Activated effector memory CD4-positive, alpha-beta T cell treated with anti-CD3 and anti-CD28 coated beads, Interleukin-2, amount 50 U/mL, for 16 hours (primary cell): ENCODE measurements at places on chromosomes 4 and X.

DNA sequence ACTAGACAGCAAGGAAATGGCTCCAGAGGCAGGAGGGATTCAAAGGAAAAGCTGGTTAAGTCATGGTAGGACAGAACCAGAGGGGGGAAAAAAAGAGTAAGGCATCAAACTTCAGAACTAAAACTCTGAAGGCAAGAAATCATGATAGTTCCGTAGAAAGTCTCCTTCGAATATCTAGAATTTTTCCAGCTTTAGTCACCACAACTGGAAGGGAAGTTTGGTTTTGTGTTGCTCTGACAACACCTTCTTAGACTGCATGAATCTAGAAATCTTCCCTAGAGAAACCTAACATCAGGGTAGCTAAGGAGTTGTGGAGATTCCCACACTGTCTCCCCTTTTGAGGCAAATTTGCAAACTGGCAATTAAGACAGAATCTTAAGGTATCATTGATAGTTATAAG is 33.7 kb downstream of the AMMECR1 start:
- DNase-seq: no peak

- no peak for DNase-seq
Observed at GRCh38 chr4:183431614-183432013, 12.8 kb upstream of the CDKN2AIP start.

DNA sequence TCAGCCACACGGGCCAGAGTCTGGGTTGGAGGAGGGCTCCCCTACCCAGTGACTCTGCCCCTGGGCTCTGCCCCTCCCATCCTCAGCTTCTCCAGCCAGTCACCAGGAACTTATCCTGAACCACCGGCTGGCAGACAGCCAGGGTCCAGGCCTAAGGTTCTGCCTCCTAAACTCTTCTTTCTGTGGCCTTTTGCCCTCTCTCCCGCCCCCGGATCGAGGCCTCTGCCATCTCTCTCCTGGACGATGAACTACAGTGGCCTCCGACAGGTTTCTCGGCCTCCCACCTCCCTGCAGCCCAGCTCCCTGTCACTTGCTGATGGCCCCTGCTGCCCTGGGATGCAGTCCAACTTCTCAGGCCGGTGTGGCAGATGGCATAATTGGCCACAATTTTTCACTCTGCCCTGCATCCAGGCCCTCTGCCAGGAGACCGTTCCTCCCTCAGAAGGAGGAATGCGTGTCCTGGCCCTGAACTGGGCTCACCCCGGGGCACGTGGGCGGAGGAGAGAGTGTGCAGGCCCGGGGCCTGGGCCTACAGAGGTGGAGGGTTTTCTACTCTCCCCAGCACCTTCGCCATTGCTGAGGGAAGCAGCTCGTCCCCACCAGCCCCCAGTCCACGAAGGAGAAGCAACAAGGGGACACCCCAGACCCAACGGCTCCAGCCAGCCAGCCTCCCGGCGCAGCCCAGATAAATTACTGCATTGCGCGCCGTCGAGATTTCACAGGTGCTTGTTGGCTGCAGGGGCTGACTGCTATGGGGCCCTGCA is 81.9 kb upstream of the LRPAP1 start:
- peak; percentile 28 for DNase-seq

GRCh38 chr4:123750044-123750443 is 353.4 kb downstream of the SPRY1 start:
- no peak for DNase-seq

DNA sequence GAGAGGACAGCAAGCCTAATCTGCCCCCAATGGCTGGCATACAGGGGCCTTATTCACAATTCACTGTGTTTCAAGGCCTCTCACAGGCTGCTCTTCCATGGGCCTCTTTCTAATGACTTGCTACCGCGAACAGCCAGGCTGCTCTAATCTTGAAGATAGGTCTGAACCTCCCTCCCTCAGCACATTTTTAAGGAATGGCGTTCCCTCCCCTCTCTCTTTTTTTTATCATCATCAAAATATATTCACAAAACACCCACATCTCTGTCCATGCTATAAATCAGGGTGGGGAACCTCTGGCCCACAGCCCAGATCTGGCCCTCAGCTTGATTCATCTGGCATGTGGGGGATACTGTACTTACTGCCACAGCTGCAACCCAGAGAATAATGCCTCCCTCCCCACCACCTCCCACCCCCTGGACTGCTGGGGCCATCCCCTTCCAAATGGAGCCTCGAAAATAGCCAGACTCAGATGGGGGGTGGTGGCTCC is 76.2 kb upstream of the PLAC1 start:
- DNase-seq: no peak

DNA sequence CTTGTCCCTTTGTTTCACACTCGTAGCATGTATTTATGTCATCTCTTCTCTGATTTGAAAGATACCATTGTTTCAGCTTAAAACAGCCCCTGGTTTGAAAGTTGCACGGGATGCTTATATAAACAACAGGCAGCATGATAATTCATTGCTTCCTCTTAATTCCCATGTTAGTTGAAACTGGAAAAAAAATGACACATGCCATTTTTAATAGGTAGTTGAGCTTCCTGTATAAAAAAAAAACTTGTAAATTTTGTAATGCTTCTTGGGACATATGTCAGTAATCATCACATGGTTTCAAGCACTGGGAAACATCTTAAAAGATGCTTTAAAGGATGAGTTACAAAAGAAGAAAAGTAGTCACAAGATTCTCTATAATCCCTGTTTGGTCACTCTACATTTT is 243.0 kb downstream of the PALLD start:
- no peak for DNase-seq

GRCh38 chr4:177519481-177520260 is 77.4 kb upstream of the AGA start:
- no peak for DNase-seq

DNA sequence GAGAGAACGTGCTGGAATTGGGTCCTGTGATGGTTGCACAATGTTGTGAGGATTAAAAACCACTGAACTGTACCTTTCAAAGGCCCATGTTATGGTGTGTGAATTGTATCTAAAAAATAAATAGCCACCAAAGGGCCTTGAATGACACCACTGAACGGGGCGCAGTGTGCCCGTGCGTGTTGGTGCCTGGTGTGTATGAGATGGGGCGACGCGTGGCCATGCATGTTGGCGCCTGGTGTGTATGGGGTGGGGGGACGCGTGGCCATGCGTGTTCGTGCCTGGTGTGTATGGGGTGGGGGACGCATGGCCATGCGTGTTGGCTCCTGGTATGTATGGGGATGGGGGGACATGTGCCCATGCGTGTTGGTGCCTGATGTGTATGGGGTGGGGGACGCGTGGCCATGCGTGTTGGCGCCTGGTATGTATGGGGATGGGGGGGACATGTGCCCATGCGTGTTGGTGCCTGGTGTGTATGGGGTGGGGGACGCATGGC is 66.6 kb upstream of the HELT start:
- no peak for DNase-seq

GRCh38 chr4:67554096-67554495 is 4.4 kb upstream of the STAP1 start:
- DNase-seq: no peak

DNA sequence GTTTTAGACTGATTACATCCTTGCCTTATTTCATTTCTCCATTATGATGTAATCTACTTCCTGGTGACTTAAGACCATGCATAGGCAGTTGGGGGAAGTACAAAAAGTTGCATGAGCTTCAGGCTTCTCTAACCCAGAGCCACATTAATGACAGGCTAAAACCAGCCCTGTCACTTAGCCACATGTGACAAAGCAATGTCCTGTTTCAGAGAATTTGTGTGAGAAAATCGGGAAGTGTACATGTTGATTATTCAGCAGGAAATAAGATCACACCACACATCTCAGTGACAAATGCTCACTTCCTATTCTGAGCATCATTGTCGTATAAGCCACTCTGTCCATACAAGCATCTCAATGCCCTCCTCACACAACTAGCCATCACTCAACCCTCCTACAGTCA is 98.5 kb upstream of the MAGEB16 start:
- no peak for DNase-seq

DNA sequence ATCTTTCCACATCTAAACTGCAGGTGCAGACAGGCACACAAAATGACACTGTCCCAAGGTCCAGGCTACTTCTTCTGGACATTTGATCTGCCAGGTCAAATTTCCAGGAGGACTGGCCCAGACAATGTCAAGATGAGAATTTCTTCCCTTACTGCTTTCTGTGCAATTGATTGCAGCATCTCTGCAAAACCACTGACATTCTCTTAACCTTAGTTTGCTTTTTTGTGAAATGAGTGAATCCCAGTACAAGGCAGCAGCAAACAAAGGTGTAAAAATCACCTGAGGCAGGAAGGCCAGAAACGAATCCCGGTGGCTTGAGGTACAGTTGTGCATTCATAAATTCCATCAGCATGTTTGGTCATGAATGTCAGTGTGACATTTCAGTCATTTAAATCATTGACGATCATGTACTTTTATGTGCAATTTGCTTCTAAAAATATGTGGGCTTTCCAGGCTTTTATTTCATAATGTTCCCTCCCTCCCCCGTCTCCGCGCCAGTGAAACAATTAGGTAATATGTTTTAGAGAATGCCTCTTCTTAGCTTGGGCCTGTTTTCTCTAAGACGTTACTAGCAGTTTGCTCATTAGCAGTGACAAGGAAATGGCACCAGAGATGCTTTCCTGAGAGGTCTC is 39.1 kb downstream of the NHS start:
- DNase-seq: no peak

DNA sequence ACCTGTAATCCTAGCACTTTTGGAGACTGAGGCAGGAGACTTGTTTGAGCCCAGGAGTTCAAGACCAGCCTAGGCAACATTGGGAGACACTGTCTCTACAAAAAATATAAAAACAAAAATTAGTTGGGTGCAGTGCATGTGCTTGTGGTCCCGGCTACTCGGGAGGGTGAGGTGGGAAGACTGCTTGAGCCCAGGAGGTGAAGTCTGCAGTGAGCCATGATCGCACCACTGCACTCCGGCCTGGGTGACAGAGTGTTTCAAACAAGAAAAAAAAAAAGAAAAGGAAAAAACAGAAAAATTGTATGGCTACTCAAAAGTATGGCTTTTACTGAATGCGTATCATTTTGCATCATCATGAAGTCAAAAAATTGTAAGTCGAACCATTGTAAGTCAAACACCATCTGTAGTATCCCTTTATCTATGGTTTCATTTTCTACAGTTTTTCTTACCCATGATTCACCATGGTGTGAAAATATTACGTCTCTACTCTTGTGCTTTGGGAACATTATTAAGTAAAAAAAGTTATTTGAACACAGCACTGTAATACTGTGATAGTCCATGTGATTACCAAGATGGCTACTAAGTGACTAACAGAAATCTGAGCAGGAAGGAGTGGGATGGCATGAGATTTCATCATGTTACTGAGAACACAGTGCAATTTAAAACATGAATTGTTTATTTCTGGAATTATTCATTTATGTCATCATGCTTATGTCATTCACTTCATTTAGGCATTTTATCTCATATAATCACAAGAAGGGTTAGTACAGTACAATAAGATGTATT is 26.5 kb upstream of the MANBA start:
- no peak for DNase-seq

DNA sequence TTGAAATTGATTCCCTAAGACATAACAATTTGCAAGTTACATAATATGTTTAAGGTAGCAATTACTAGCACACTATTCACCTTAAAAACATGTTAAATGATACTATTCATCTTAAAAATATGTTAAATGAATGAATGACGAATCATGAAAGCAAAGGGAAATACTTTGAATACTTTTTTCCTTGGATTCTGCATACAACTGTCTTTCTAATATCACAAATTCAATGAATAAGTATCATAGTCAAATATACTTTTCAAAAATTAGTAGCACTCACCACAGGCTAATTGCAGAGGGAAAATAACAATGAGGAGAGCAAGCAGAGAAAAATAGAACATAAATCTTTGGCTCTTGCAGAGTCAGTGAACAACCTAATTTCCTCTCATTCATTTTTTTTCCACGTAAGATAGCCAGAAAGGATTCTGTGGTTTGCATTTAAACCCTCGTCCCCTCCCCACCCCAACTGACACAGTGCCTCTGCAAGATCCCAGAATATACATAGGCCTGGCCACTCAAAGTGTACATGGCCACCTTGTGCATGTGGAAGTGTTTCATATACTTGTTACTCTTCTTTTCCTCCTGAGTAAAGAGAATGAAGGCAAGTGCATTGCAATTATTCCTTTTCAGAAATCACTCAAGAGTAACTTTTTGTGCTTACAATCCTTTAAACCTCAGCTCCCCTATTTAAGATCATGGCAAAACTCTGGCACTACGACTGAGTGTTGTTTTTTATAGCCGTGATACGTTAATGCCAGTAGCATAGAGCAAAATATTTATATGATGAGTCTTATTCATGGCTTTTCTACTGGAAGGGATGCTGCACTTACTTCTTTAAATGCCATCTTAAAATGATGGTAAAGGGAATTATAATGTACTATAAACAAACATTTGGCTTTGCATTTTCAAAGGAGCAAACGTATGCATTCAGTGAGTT is 236.4 kb downstream of the PDGFC start:
- DNase-seq: no peak

- DNase-seq: no peak
Observed at GRCh38 chr4:71814433-71814832, 30.6 kb upstream of the GC start.

- DNase-seq: no peak
Observed at GRCh38 chrX:50470103-50471031, at the start of gene DGKK. TSS of gene DGKK (minus strand) at chrX:50470825. CDS start at chrX:50470678, 147 bp downstream.
